NCI-H446 (cell line): ENCODE measurements at places on chromosomes 13 and 19.

GRCh38 chr19:33618884-33619283 lies 2.9 kb upstream of the CHST8 start:
- DNase-seq, result no peak

- no peak for DNase-seq
These were observed 684.2 kb downstream of the LIG4 start for GRCh38 chr13:107531180-107531579.

DNA sequence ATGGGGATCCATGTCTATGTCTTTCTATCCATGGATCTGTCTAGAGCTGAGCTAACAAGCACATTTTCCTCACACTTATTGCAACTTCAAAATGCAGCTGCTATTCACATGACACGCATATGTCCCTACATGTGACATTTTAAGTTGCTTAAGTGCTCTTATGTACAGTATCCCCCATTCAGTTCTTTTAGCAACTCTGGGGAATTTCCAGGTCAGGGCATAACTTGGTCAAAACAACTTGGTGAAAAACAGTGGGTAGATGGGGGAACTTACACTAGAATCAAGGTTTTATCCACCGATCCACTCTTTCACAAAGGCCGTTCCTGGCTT lies 73.0 kb downstream of the COL4A1 start:
- DNase-seq, result no peak

DNA sequence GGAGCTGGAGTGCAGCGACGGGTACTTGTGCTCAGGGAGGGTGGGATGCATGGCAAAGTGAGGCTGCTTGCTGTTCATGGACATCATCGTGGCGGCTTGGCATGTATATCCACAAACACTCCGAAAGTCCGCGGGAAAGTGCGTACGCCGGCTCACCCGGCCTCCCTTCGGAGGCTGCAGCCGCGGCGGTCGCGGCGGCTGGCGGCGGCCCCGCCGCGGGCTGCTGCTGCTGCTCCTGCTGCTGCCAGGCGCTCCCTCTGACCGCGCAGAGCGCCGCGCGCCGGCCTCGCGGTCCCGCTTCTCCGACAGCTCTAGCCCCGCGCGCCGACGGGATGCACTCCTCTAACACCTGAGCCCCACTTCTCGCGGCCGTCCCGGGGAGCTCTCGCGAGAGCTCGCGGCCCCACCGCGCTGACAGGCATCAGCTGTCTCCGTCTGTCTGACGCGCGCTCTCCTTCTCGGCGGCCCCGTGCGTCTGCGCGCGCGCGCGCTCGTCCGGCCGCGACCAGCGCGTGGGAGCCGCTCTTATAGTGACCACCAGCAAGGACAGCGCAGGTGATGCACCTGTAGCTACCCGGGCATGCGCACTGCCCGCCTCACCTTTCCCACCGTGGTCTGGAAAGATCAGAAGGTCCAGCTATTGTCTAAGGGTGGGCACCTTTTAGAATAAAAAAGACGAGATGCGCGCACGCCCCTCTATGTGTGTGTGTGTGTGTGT lies at the start of gene POU4F1:
TSS of gene POU4F1 (minus strand) at position 313 of the 718 bp plus-strand sequence. CDS start at position 87, 226 bp downstream.
- peak; percentile 50 for DNase-seq

GRCh38 chr13:64371045-64371444 lies 2859.1 kb downstream of the PCDH9 start:
- no peak for DNase-seq

DNA sequence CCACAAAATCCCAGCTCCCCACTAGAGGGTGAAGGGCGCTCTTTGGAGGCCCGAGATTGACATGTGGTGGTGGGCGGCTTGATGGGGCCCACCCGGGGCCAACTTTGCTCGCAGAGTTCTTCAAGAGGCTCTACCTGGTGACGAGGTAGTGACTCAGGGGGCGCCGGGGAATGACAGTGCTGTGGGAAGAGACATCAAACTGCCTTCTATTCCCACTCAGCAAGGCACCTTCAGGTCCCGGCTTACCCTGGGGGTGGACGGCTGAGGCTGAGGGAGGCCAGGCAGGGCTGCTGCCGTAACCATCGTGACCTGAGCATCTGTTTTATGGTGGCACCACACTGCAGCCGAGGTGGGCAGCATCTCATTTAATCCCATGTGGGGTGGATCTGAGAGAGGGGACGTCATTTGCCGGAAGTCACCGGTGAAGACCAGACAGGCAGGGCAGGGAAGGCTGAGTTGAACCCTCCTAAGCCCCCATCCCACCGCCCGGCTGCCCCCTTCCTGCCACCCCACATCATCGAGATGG lies 1.6 kb downstream of the LINGO3 start:
- no peak for DNase-seq

DNA sequence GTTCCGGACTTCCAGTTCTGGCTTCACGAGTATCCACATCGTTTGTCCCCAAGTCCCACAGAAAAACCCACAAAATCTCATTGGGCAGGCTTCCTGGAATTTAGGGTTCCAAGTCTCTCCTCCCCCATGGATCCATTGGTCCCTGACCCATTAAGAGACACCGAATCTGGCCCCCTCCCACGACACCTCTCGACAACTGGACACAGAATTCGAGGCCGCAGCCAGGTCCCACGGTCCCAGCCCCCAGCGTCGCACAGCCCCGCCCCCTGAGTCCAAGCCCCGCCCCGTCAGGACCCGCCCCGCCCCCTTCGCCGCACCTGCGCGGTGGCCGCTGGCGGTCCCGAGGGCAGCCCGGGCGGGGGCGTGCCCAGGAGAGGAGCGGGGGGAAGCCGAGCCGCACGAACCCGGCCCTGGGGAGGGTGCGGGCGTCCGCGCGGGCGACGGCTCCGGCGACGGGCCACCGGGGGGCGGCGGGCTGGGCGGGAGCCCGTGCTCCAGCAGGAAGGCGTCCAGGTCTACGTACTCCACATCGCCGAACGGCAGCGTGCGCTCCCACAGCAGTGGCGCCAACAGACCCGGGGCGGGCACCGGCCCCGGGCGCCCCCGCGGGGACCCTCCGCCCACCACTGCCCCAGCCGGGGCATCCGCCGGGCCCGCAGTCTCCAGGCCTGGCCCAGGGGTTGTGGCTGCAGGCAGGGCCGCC lies 1.8 kb downstream of the DBP start:
- no peak for DNase-seq

GRCh38 chr19:44653977-44654774 lies 10.5 kb downstream of the PVR start:
- DNase-seq, result no peak

DNA sequence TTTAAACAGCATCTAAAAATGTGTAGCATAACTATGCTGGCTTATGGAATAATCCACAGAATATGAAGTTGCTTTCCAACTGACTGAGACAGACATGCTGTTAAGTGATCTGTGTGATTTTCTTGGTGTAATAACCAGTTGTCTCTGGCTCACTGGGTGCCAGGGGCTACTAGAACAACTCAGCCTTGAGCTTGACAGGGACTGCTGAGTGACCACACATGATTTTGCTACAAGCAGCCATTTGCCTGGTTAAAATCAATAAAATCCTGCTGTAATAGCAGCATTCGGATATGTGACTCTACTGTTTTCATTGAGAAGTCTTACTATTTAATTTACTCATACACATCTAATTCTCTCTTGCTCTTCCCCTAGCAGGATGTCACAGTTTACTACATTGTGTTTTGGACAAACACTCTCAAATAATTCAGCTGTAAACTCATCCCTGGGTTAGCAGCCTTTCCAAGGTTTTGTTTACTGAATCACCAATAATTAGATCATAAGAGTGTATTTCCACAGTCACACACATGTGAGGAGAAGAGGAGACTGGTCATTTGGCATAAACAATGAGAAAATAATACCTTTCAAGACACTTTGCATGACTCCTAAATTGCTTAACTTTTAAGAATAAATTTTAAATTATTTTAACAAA lies 426.2 kb downstream of the PCDH9 start:
- peak; percentile 38 for DNase-seq

DNA sequence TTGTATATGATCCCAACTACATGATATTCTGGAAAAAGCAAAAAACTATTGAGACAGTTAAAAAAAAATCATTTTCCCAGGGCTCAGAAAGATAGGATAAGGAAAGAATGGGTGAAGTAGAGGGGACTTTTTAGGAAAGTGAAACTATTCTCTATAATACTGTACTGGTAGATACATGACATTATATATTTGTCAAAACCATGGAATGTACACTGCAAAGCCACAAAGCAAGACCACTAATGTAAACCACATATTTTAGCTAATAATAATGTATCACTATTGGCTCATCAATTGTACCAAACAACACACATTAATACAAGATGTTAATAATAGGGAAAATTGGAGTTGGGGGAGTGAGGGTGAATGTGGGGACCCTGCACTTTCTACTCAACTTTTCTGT lies 182.6 kb downstream of the EFNB2 start:
- DNase-seq, result no peak

GRCh38 chr19:328025-328505 lies 16.5 kb downstream of the MIER2 start:
- no peak for DNase-seq

- DNase-seq, result no peak
These were observed 174.5 kb downstream of the TBC1D4 start for GRCh38 chr13:75307370-75307949.

DNA sequence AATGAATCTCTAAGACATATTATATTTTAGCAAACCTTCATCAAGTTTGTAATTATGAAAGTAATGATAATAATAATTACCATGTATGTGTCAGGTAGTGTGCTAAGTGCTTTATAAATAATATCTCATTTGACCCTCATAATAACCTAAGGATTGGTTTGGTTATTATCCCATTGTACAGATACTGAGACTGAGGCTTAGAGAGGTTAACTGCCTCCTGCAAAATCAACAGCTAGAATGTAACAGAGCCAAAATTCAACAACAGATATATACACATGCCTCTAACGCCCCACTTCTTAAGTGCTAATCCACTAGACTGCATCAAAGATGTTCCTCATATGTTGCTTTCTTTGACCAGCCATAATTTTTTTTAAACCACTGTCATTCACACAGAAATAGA lies 140.8 kb downstream of the ZAR1L start:
- no peak for DNase-seq

DNA sequence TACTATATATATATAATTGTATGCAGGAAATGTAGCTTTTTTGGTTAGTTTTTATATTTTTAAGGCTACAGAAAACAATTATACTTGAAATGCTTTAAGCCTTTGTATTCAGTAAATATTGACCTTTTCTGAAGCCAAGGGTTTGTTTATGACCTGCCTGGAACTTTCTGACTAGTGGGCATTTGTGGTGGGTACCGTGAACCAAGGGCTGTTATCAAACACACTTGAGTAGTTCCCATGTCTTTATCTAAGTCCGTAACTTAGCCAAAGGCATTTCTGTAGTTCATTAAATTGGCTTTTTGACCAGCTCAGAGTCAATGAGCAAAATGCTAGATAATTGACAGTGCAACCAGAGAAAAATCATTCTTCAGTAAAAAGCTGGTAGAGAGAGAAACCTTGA lies 1444.2 kb upstream of the SLC10A2 start:
- no peak for DNase-seq

DNA sequence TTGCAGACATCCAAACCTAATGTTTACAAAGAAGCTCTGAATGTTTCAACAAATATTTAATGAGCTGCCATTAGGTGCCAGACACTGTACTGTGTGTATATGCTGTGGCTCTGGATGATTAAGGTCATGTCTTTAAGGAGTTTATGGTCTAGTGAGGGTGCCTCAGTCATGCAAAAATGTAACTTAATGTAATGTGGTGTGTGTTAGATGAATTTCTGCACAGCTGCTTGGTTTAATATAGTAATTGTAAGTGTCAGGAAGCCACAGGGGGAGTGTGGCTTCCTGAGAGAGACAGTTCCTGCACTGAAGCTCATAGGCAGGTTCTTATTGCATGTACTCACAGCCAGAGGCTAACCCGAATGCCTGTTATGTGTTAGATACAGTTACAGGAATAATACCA lies 43.3 kb downstream of the SPATA13 start:
- no peak for DNase-seq

DNA sequence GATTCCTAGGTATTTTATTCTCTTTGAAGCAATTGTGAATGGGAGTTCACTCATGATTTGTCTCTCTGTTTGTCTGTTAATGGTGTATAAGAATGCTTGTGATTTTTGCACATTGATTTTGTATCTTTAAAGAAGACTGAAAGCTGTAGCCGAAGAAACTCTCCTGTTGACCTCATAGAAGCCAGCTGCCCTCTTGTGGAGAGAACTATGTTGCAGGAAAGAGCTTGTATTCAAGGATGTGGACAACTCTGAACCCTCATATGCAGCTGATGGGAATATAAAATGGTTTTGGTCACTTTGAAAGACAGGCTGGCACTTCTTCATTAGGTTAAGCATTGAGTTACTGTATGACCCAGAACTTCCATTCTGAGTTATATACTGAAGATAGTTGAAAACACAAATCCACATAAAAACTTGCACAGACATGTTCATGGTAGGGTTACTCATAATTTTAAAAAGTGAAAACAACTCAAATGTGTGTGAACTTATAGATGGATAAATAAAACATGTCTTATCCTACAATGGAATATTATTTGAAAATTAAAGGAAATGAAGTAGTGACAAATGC lies 65.8 kb upstream of the SLITRK6 start:
- DNase-seq, result no peak

- no peak for DNase-seq
These were observed 37.4 kb downstream of the NLRP12 start for GRCh38 chr19:53786744-53787143.

GRCh38 chr13:68110178-68110768 lies 880.1 kb upstream of the PCDH9 start:
- no peak for DNase-seq

DNA sequence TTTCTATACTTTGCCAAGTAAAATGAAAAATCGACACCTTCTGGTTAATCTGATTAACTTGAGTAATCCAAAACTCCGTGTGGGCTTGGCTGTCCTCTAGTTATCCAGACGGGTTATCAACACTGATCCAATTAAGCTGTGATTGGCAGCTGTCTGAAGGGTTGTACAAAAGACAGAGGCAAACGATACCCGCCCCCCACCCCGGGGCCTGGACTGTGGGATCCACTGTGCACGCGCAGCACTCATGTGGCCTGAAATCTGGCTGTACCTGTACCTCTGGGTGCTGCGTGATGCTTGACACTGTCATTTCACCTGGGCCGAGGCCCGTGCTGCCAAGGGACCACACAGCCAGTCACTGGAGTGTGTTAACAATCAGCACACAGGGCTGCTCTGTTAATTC lies 53.5 kb downstream of the COL4A2 start:
- DNase-seq, result no peak
